Activated CD4-positive, alpha-beta memory T cell treated with anti-CD3 and anti-CD28 coated beads for 36 hours (primary cell): ENCODE measurements at places on chromosomes 5 and 9. TPM values are rescaled to one million over a fixed set of nuclear protein-coding genes. Genes with fewer than 3 reads are reported as not detected.

DNA sequence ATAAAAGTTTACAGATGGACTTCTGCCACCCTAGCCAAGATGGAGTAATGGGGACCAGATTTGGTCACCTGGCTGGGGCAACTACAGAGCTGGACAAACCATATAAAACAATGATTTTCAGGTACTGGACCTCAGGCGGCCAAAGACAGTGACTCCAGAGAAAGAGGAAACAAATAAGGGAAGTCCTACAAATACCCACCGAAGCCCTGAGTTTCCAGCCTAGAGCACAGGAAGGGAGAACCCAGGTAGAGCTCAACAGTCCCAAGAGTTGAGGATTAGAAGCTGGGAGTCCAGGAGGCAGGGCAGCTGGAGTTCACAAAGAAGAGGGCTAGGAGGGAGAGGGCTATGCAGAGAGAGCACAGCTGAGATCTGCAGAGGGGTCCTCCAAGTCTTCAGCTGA, 106.7 kb upstream of the NR5A1 start:
- H3K4me1 ChIP-seq: no peaks in the 10 kb centered on the region
- peaks cover 7% of the 10 kb centered on the region for H3K27me3 ChIP-seq
- no peaks in the 10 kb centered on the region for H3K36me3 ChIP-seq
- no peak overlapping the region for H3K4me3 ChIP-seq
- no peak overlapping the region for H3K27ac ChIP-seq
- no peak for DNase-seq

MAN2A1 gene
- 35.9 TPM for total RNA-seq

DNA sequence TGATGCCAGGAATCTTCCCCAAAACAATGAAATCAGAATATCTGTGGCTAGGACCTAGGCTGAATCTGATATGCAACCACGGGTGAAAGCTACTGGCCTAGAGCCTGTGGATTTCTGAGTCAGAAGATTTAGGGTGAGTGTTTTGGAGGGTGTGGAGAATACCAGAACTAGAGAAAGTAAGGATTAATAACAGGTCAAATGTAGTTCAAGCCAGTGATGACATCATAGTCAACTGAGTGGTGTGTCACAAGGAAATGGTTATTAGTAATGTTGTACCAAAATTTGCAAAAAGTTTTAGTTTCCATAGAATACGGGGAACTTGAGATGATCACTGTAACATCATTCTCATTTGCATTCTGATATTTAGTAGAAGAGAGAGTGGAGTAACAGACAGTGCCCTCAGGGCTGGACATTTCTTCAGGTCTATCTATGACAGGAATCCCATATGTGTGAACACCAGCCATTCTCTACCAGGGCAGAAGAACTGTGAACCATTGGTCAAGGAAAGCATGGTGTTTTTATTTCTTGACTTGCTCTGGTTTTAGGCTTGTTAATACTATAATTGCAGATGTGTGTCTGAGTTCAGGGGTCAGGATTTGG, 3.7 kb downstream of the GALNT12 start:
- peaks cover 5% of the 10 kb centered on the region for H3K36me3 ChIP-seq
- peak; percentile 22 for DNase-seq
- no peak overlapping the region for H3K4me3 ChIP-seq

DNA sequence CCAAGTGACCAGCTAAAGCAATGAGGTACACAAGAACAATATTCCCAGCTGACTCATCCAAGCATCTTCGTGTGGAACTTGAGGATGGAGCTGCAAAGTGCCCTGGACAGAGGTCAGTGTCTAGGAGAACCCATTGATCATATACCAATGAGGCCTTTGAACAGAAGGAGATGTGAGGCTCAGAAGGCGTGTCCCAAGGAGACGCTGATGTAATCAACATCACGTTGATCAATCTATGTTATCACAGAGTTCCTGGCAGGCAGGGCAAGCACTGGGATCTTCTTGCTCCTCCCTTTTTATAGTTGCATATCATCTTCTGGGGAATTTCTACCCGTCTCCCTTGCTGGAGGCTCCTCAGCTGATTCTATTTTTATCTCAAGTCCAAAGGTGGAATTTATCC, 163.4 kb downstream of the TRPM6 start:
- no peak overlapping the region for H3K27ac ChIP-seq
- H3K27me3 ChIP-seq: peaks cover 2% of the 10 kb centered on the region
- no peaks in the 10 kb centered on the region for H3K36me3 ChIP-seq

GRCh38 chr5:131382407-131383395, 118.8 kb downstream of the CDC42SE2 start:
- H3K4me1 ChIP-seq: peaks cover 91% of the 10 kb centered on the region
- H3K36me3 ChIP-seq: peaks cover 24% of the 10 kb centered on the region
- peak; percentile 58 for DNase-seq
- H3K27me3 ChIP-seq: no peaks in the 10 kb centered on the region
- peak overlapping the region; percentile 94 for H3K27ac ChIP-seq

- peaks cover 6% of the 10 kb centered on the region for H3K4me1 ChIP-seq
- H3K4me3 ChIP-seq: no peak overlapping the region
- H3K27ac ChIP-seq: no peak overlapping the region
- peaks cover 6% of the 10 kb centered on the region for H3K36me3 ChIP-seq
- no peak for DNase-seq
- peaks cover 2% of the 10 kb centered on the region for H3K27me3 ChIP-seq
Observed at GRCh38 chr5:97192580-97193354, 9.7 kb upstream of the RIOK2 start.

TAF11L5 gene
- not detected for total RNA-seq

CDC20B gene
- total RNA-seq: not detected

CACFD1 gene
- 1.2 TPM for total RNA-seq

DNA sequence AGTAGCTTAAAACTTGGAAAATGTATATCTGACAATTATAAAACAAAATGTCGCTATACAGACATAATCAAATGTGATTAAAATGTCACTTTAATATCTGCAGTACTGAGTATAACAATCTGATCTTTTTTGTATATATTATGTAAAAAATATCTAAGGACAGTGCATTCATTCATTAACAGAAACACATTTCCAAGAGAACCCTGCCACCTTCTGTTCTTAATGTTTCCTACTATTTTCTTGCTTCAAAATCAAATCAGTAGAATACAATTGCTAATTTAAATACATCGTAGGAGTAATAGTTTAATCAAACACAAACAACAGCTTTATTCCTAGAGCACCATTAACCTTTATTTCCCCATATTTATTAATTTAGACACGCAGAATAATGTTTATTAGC, 142.6 kb upstream of the ST8SIA4 start:
- no peaks in the 10 kb centered on the region for H3K27me3 ChIP-seq
- H3K4me3 ChIP-seq: no peak overlapping the region
- peaks cover 2% of the 10 kb centered on the region for H3K4me1 ChIP-seq
- H3K36me3 ChIP-seq: no peaks in the 10 kb centered on the region
- no peak for DNase-seq

PCDHA4 gene
- not detected for total RNA-seq

GADD45G gene
- total RNA-seq: 5.7 TPM

MAP3K1 gene
- total RNA-seq: 20.6 TPM

GRCh38 chr5:150219142-150219541, 29.3 kb downstream of the SLC6A7 start:
- H3K27ac ChIP-seq: no peak overlapping the region
- peaks cover 4% of the 10 kb centered on the region for H3K27me3 ChIP-seq
- H3K4me1 ChIP-seq: no peaks in the 10 kb centered on the region
- H3K36me3 ChIP-seq: no peaks in the 10 kb centered on the region
- DNase-seq: no peak

FAM200C gene
- total RNA-seq: 1.4 TPM

DNA sequence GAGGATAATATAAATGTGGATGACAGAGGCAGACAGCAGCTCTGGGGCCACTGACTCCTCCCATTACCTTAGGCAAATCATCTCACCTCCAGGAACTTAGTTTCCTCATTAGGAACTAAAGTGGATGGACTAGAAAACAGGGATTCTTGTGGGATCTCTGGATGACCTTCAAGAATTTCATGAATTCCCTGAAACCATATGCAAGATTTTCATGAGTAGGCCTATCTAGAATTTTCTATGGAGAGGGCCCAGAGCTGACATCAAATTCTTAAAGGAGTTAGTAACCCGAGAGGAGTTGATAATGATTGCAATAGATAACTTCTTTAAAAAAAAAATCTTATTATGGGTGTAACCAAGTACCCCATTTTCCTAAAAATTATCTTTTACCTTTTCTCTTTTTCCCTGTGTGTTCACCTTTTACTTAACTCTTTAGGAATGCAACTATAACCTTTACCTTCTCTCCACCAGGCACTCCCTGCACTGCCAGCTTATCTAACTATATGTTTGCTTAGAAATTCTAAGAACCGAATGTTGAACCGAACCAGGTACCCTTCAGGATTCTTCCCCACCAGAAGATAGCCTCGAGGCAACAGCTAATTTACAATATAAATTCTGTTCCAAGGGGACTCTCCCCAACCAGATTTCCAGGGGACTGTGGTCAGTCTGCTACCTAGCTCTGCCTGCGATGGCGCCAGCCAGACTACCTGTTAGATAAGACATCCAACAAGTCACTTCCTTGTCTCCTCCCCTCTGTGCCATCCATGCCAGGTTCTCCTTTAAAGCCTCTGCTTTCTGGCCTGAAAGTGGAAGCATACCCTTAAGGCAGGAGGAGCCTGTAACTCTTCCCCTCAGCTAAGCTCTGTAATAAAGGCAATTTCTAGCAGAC, 86.0 kb downstream of the GCNT4 start:
- no peak for DNase-seq
- H3K4me3 ChIP-seq: no peak overlapping the region
- no peak overlapping the region for H3K27ac ChIP-seq
- no peaks in the 10 kb centered on the region for H3K36me3 ChIP-seq

DNA sequence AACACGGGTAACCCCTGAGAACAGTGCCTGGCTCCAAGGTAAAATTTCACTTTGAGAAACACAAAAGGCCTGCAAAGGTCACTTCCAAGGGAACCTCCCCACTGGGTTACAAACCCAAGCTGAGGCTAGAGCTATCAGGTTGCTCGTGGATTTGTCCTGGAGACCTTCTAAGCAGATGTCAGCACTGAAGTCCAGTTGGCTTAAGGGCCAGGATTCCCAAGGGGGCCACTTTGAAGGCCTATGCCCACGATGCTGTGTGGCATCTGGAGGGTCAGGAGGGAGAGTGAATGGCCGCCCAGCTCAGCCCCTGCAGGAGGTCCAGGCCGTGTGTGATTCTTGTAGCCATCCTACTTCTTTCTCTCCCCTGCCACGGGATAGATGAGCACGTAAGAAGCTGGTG, 100.2 kb upstream of the FSTL4 start:
- no peaks in the 10 kb centered on the region for H3K4me1 ChIP-seq
- H3K27ac ChIP-seq: no peak overlapping the region
- no peaks in the 10 kb centered on the region for H3K36me3 ChIP-seq

CCDC180 gene
- 2.3 TPM for total RNA-seq

DNA sequence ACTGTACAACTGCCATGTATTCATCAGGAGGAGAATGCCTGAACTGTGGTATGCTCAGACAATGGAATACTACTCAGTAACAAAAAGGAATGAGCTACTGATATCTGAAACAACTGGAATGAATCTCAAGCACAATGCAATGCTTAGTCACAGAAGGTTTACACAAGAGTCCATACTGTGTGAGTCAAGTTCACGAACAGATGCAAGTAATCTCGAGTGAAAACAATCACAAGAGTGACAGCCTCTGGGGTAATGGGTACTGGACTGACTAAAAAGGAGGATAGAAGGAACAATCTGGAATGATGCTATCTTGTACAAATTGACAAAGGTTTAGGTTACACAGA, 19.5 kb upstream of the GOLGA1 start:
- H3K27ac ChIP-seq: no peak overlapping the region
- H3K36me3 ChIP-seq: no peaks in the 10 kb centered on the region
- H3K4me1 ChIP-seq: peaks cover 17% of the 10 kb centered on the region
- no peaks in the 10 kb centered on the region for H3K27me3 ChIP-seq
- no peak for DNase-seq
- no peak overlapping the region for H3K4me3 ChIP-seq

DOK3 gene
- total RNA-seq: 1.3 TPM

IL13 gene
- total RNA-seq: 13.0 TPM

ANGPTL2 gene
- not detected for total RNA-seq

DNA sequence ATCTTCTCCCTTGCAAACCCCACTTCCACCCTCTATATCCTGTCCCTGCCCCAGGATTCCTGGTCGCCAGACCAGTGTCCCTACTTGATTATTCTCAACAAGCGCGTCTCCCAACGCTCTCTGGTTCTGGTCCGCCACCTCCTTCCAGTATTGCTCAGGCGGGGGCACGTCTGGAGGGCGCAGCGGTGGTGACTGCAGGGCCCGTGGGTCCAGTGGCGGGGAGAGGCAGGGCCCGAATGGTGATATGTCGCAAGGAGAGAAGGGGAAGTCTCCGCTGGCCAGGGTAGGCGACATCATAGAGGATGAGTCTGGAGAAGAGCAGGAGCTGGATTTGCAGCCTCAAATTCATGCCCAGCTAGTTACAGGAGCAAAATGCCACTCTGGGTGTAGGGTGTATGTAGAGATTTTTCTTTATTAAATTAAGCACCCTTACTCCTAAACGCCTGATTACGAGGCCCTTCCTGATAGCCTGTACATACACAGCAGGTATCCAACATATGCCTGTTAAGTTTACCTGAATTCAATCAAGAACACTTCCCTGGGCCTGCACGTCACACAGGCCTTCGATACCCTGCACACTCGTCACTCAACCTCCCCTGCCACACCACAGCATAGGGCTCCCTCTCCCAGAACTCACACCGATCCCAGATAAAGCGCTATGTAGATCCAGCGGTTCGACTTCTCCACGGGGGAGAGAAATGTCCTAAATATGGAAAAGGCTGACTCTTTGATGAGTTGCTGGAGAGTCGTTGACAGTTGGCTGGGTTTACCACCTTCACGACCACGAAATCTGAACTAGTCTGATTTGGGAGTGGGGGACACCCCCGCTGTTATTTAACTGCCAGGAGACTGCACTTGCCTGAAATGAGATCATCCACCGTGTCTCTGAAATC, 4.8 kb downstream of the MCIDAS start:
- DNase-seq: no peak
- no peak overlapping the region for H3K27ac ChIP-seq
- no peaks in the 10 kb centered on the region for H3K36me3 ChIP-seq
- H3K4me1 ChIP-seq: peaks cover 21% of the 10 kb centered on the region
- no peak overlapping the region for H3K4me3 ChIP-seq
- H3K27me3 ChIP-seq: peaks cover 71% of the 10 kb centered on the region

- H3K4me1 ChIP-seq: no peaks in the 10 kb centered on the region
- H3K27ac ChIP-seq: no peak overlapping the region
- H3K4me3 ChIP-seq: no peak overlapping the region
Observed at GRCh38 chr5:149757197-149757947, 27.3 kb downstream of the PPARGC1B start.

- no peak overlapping the region for H3K27ac ChIP-seq
- no peak overlapping the region for H3K4me3 ChIP-seq
- no peak for DNase-seq
- H3K27me3 ChIP-seq: no peaks in the 10 kb centered on the region
- H3K4me1 ChIP-seq: peaks cover 17% of the 10 kb centered on the region
Observed at GRCh38 chr5:35679357-35679756, 61.7 kb downstream of the SPEF2 start.

CA9 gene
- 1.6 TPM for total RNA-seq

GRCh38 chr5:177403102-177403791, 2.8 kb upstream of the PFN3 start:
- peak overlapping the region; percentile 75 for H3K4me3 ChIP-seq
- DNase-seq: peak; percentile 69
- H3K4me1 ChIP-seq: peaks cover 22% of the 10 kb centered on the region
- no peaks in the 10 kb centered on the region for H3K36me3 ChIP-seq
- H3K27me3 ChIP-seq: peaks cover 8% of the 10 kb centered on the region

GRCh38 chr5:33482335-33482734, 41.6 kb downstream of the TARS1 start:
- H3K4me3 ChIP-seq: no peak overlapping the region
- H3K36me3 ChIP-seq: peaks cover 11% of the 10 kb centered on the region
- no peaks in the 10 kb centered on the region for H3K27me3 ChIP-seq
- H3K27ac ChIP-seq: no peak overlapping the region
